ENCODE measurements at places on chromosomes 4 and X. TPM values are rescaled to one million over a fixed set of nuclear protein-coding genes. Genes with fewer than 3 reads are reported as not detected.

- DNase-seq = no peak
Observed at GRCh38 chrX:44036336-44036735, 63.1 kb upstream of the NDP start.

DNA sequence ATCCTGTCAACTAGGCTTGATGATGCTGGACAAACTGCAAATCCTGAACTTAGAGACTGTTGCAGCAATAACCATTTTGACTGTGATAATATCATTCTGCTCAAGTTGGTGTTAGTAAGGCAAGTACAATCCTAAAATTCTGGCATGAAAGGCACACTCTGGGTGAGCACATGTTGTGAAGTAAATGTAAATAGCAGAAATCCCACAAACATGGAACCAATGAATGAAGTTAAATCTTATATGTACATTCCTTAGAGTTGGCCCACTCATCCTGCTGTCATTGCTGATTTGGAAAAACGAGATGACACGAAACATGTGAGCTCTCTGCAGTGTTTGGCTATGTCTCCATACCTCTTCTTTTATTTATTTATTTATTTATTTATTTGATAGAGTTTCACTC lies 21.0 kb downstream of the RBM47 start:
- DNase-seq = no peak

POU3F4 gene
- total RNA-seq = not detected

CT45A2 gene
- not detected for total RNA-seq

MAGT1 gene
- 55.9 TPM for total RNA-seq

GRCh38 chr4:59664771-59665170 lies 1535.4 kb upstream of the ADGRL3 start:
- no peak for DNase-seq

PDZD4 gene
- 5.6 TPM for total RNA-seq

F8A2 gene
- total RNA-seq = not detected

DNA sequence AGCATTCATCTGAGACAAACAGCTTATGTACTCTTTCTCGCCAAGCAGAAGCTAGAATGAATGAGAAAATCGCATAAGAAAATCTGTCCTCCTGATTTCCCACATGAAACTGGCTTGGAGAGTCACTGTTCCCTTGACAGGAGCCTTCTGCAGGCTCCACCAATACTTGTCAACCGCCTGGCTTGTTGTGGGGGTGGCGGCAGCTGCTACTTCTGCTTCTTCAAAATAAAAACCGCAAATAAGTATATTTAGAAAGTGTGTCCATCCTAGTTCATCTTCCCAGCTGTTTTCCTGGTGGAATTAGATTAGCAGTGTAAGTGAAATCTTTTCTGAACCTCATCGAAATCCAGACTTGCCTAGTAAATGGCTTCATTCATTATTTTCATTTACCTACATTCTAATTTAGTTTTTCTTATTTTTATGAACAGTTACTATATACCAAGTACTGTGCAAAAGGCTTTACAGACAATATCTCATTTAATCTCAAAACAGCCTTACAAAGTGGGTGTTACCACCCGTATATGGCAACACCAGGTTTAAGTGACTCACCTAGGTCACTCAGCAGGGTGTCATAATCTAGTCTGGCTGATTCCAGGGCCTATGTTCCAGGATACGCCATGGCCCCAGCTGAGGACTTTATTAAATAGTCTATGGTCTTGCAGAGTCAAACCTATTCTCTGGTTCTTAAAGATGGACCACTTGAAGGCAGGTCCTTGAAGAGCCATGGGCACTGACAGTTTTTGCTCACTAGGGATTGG lies 104.6 kb upstream of the IGFBP7 start:
- no peak for DNase-seq

GIMD1 gene
- total RNA-seq = not detected

DNA sequence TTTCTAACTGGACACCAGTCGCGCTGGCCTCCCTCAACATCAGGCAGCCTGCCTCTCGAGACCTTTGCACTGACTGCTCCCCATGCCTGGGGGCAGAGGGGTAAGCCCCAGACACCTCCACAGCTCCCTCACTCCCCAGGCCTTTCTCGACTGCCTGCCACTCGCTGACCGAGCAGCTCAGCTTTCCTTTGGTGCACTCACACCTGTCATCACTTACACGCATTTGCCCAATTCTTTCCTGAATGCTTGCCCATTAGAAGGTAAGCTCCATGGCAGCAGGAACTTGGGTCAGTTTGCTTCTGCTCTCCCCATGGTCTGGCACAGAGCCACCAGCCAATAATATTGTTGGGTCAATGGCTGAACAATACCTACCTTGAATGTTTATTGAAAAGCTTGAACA lies 32.2 kb upstream of the PROM1 start:
- peak; percentile 74 for DNase-seq
